ENCODE measurements at places on chromosomes 4 and X.

GRCh38 chr4:59960143-59960542 lies 1240.0 kb upstream of the ADGRL3 start:
- DNase-seq, result no peak

DNA sequence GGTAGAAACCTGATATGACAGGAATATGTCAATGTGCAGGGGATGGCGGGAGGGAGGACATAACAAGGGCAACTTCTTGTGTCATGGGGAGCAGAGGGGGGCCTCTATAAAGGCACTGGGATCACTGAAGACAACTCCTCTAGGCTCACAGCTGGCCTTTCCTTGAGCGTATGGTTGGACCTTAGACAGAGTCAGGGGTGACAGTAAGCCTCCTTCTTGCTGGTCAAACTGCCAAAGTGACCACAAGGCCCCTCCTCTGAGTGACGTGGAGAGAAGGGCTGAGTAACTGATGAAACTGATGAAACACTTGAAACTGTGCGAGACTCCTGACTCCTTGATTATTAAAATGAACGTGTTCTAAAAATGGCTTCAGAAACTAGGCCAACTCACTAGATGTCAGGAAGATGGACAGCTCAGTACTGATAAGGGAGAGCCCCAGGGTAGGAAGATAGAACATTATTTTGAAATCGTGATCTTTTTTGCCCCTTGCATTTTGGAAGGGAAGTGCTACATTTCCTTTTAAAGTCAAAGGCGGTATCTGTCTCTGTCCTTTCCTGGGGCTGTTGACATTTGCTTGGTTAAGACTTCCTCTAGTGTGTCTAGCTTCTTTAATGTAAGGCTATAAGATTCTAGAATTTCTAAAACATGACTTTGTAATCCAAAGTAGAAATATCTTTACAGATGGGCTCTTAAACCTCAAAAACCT lies 1.6 kb downstream of the RAB33A start:
- no peak for DNase-seq

- DNase-seq, result no peak
Observed at GRCh38 chrX:23228454-23228853, 106.2 kb upstream of the PTCHD1 start.

DNA sequence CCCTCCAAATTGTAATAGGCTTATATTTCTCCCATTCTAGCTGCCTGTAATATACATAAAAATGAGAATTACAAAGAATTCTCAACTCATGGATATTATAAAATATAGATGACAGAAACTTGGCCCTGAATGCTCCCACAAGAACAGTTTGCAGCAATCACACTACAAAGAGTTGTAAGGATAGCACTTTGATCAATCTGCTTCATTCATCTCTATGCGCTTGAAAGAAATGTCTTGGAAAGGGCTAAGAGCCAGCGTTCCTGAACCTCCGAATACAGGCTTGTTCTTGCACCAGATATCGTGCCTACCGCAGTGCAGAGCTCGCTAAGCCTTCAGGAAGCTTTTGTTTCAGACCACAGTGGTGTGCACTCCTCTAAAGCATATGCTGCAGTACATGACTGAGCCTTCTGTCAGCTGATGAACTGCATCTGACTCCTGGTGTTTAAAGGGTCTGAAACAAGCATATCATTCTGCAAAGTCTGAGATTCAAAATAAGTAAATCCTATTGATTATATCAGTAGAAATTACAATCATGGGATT lies 417.6 kb upstream of the ZFP42 start:
- no peak for DNase-seq

GRCh38 chrX:88908056-88908455 lies 161.0 kb downstream of the CPXCR1 start:
- no peak for DNase-seq

DNA sequence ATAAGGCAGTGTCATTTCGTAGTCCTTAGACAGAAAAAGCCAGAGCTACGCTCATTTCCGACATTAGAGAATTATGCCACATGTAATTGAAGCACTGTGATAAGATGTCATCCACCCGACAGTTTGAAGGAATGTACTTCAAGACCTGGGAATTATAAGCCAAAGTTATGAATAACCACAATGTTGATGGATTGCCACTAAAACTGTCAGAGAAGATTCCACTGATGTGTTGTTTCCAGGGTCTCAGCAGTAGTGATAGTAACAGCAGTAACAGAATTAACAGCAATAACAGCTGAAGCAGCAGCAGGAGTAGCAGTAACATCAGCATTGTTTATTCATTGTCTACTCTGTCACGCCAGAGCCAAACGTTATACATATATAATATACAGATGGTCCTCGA lies 24.7 kb downstream of the RAB33A start:
- DNase-seq, result no peak

DNA sequence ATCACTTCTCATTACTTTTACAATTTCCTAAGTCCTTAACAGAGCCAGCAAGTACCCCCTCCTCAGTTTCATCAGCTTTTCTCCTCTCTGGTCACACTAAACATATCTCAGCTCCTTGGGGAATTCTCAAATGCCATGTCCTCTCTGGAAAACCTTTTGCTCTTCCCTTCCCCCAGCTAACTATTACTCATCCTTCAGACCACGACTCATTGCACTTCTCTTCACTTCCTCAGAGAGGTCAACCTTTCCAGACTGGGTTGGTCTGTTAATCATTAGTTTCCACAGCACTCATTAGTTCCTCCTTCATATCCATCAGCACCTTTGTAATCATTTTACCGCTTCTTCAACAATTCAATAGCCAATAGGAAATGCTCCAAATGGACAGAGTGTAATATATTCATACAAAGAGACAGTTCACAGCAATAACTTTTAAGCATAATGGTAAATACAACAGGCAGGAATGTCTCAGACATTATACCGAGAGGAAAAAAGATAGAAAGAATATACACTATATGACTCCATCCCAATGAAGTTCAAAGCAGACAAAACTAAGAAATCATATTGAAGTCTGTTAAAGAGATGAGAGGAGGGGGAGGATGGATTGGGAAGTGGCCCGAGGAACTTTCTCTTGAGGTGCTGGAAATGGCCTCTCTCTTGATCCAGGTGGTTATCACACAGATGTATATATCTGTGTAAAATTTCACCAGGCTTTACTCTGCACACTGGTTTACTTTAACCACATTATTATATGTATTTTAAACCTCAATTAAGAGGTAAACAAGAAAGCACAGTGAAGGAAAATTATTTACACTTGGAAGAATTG lies 39.6 kb downstream of the DDX60L start:
- no peak for DNase-seq

DNA sequence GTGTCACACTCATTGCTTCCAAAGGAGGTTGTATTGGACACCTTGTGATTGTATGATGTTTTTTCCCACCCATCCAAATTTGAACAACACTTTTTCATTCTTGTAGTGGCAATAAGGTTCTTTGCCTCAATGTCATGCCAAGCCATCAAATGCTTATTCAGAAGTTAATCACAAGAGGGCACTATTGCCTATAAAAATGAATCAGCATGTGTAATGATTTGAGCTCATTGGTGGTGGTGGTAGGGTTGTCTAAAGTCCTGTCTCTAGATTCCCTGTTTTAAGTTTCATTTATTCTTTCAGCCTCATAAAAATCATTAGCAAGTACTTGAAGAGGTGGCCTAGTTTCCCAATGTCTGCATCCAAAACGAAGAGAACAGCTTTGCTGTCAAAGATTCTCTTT lies 37.0 kb downstream of the IRS4 start:
- DNase-seq, result no peak
